Stimulated activated CD4-positive, alpha-beta T cell treated with anti-CD3 and anti-CD28 coated beads, Interleukin-12 subunit alpha, Interleukin-12 subunit beta, amount 100 ng/mL, for 48 hours (primary cell): ENCODE measurements at places on chromosomes 16 and 17.

- no peak for DNase-seq
Observed at GRCh38 chr17:41664587-41665565, 23.8 kb upstream of the EIF1 start.

- DNase-seq, result no peak
Observed at GRCh38 chr16:6684076-6684673, 648.5 kb upstream of the RBFOX1 start.

- no peak for DNase-seq
Observed at GRCh38 chr16:1096169-1097082, at the start of gene C1QTNF8. Gene C1QTNF8, minus strand, starts transcription at chr16:1096244. Its CDS starts 1,322 bp downstream, at chr16:1094922.

- DNase-seq, result no peak
Observed at GRCh38 chr16:66886321-66886720, 6.0 kb downstream of the PDP2 start.

DNA sequence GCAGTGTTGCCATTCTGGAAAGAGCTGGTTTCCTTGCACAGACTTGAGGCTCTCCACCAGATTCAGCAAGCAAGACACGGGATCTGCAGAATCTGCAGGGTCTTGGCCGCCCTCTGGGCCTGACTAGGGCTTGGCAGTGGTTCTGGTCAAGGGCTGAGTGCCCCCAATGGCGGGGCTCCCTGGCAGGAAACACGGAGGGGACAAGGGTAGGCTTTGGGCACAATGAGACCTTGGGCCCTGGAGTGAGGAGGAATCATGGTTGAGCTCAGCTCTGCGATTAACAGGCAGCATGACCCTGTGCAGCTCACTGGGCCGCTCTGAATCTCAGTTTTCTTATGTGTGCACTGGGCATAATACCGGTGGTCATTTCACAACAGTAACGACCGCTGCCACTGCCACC is 249.9 kb downstream of the GSG1L start:
- DNase-seq, result no peak
